ENCODE measurements at places on chromosomes 16 and 17.

- DNase-seq: no peak
Observed at GRCh38 chr17:74008196-74008595, 195.3 kb upstream of the RPL38 start.

DNA sequence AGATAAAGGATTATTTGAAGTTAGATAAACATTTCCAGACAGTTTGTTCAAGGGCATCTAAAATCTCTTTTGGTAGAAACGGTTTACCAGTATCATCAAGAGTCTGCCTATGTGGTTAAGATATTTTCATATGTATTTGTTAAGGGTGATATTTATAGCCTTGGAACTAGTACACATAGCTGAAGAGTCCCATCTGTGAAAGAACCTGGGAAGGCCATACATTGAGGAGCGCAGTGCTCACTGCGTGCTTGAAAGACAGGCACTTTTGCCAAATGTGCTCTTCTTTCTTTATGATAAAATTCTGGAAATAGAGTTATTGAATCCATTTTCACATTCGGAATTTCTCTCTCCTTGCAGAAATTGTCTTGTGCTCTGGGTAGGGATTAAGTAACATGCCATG lies 7.7 kb downstream of the IGSF6 start:
- DNase-seq: no peak

GRCh38 chr17:79457376-79457775 lies 153.5 kb downstream of the RBFOX3 start:
- no peak for DNase-seq

- DNase-seq: no peak
Observed at GRCh38 chr17:76039121-76039520, 12.0 kb upstream of the EVPL start.

DNA sequence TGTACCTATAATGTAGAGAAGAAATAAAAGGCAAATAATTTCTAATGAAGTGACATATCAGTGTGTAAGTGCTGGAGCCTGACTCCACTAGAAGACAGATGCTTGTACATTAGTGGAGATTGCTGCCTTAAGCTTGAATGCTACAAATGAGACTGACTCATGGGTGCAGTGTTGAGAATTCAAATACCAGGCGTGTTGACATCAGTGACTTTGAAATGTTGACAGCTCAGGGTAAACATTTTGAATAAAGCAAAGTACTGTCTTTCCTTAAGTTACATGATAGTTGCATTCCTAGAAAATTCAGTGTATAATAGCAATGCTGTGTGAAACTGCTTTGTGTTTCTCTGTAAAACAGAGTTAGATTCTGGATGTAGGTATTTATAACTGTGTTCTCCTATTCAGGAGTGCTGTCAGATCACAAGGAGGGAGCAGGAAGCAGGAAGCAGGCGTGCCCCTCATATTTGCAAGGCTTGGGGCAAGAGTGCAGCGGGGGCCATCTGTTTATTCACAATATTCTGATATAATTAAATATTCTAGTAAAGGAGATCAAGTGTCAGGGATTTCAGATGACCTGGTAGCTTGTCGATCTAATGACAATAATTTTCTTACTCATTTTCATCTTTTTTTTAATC lies 119.0 kb downstream of the SPECC1 start:
- DNase-seq: no peak

DNA sequence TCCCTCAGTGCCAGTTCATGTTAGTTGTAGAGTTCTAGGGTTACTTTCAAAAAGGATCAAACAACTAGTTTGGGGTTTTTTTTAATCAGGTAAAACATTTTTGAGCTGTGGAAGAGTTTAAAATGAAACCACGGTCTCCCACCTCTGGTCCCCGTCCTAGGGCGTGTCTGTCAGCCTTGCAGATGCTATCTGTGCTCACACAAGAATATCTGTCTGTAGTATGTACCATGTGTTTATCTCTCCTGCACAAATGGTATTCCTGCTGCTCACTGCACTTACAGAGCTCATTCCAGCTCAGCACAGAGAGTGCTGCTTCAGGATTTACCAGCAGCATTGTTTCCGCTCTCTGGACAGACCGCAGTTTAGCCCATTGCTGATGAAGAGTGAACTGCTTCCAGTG lies 38.9 kb downstream of the UBN1 start:
- DNase-seq: no peak

GRCh38 chr17:62675260-62675659 lies 47.8 kb downstream of the MRC2 start:
- DNase-seq: no peak

DNA sequence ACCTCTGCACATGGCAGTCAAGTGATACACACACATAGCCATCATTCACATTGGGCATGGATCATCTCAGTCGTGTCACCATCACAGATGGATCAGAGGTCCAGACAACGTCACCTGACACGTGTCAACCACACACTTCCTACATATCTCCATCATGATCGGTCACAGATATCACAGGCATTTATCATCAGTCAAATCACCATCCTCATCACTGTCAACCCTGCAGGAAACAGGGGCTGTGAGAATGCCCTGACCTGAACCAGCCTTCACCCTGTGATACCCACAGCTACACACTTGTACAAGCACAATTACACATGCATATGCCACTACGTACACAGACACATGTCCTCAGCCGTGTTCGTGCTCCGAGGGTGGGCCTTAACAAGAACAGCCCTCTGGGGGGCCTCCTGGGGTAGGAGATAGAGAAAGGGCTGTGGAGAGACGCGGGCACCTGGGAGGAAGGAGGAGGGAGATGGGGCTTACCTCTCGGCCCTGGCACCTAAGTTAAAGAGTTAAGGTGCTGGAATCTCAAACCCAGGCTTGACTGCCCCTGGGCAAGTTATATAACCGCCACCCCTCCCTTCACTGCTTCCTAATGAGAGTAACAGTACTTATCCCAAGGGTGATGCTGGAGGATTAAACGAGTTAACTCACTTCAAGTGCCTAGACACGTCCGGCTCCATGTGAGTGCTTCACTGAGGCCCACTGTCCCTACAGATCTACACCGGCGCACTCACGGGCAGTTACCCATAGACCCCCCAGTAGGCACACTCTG lies 1.1 kb downstream of the SLC12A4 start:
- peak; percentile 52 for DNase-seq

DNA sequence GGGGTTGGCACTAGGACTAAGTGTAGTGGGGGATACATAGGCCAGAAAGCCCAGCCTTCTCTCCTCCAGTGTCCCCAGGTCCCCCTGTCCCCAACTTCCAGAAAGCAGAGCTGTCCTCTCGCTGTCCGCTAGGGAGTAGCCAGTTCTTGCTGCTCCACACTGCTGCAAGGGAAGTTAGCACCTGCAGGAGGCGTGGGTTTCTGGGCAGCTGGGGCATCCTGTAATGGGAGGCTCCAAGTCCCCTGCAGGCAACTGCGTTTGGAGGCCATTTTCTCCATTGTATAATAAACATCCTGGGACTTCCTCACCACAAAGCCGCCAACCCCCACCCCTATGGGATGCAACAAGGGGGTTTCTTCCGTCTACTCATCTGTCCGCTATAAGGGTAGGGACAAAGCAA lies 1.7 kb downstream of the RPRML start:
- DNase-seq: no peak

- DNase-seq: no peak
Observed at GRCh38 chr17:47708312-47708863, 14.4 kb downstream of the TBKBP1 start.

DNA sequence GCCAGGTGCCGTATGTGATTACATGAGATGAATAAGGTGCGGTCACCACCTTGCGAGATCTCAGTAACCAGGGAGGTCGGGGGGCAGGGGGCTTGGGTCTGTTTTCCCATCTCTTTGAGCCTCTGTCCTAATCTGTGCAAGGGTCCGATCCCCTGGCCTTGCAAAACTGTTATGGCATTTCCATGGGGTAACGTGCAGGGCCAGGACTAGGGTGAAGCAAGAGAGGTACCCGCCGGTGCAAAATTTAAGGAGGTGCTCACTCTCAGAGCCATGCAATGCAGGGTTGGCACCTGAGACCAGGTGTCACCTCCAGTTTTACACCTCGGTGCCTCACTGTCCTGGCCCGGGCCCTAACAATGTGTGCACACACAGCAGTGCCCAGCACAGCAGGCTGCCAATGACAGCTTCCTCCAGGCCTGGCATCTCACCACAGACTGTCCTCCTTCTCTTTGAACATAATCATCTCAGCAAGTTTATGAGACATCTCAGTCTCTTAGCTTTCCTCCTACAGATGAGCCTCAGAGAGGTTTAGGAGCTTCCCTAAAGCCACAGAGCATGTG lies 43.6 kb downstream of the C16orf95 start:
- DNase-seq: no peak

DNA sequence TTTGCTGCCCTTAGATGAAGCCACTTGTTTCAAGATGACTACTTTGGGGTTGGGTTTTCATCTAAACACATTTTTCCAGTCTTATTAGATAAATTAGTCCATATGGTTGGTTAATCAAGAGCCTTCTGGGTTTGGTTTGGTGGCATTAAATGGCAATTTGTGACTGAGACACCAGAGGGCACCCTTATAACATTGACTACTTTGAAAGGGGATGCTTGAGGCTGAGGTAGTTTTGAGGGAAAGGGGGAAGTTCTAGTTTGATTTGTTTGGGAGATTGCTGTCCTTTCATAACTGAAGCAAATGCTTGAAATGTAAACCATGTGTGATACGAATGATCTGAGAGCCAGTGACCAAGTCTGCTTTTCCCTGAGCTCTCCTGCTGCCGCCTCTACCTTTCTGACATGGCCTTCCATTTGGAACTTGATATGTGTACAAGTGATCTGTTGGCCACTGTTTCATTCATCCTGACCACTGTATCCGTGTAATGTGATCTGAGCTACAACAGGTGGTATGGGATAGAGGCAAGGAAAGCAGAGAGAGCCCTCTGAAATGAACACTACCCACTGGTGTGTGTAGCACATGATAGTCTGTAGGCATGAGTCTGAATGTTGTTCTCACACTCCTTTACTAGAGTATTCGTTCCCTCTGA lies 5.8 kb upstream of the RARA start:
- DNase-seq: no peak

DNA sequence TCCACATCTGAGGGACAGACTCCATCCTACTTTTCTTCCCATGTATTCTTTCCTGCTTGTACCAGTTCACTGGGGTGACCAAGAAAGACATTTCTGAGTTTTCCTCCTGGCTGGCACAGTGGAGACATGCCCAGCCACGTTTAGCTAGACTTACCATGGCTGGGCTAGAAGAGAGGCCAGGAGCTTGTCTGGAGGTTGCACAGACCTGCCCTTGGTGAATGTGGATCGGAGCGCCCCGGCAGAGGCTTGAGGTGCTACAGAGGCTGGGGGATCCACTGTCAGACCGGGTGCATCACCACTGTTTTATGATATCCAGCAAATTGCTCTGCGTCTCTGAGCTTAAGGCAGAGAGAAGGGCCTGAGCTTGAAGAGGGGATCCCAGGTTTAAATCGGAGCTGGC lies 3.5 kb downstream of the IL4R start:
- DNase-seq: no peak
